Activated CD4-positive, alpha-beta T cell treated with anti-CD3 and anti-CD28 coated beads, Interleukin-2, amount 10 ng/mL, durations not matched to agents 24 days and 14 days (primary cell): ENCODE measurements at places on chromosomes 3 and 15. TPM values are rescaled to one million over a fixed set of nuclear protein-coding genes. Genes with fewer than 3 reads are reported as not detected.
A peak's percentile ranks its signal among the peaks of the same experiment; 100 is the strongest.

DNA sequence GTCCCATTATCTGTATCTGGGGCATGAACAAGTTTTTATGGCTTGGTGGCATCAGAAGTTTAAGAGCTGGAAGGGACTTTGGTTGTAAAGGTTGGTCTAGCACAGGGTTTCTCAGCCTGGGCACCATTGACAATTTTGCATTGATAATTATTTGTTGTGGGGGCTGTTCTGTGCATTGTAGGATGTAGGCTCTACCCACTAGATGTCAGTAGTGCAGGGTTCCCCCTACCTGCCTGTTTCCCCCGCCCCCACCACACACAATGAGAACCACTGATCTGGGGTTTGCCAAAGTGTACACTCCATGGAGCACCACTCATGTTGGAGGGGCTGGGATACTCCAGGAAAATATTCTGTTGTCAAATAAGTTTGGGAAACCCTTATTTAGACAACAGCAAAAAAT lies 42.7 kb downstream of the PLCL2 start:
- no peak for DNase-seq

- DNase-seq = no peak
Observed at GRCh38 chr15:70204652-70205051, 106.9 kb upstream of the TLE3 start.

- peak; percentile 50 for DNase-seq
Observed at GRCh38 chr15:100775581-100776185, 103.9 kb upstream of the ALDH1A3 start.

- peak; percentile 92 for DNase-seq
Observed at GRCh38 chr3:30353711-30354467, 252.5 kb upstream of the TGFBR2 start.

DNA sequence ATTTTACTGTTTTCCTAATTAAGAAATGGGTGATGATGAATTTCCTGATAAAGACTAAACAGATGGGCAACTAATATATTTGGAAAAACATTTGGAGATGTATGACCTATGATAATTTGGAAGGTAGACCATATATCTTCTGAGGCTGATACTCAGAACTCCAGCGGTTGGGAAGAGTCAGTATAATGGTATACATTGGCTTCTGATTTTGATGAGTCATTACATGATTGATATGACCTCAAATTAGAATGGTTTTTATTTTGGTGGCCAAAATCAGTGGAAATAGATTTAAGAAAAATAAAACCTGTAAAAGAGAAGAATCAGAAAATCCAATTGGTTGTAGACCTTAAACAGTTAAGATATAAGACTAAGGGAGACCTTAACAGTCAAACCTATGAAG lies 496.4 kb upstream of the ALCAM start:
- no peak for DNase-seq

DNA sequence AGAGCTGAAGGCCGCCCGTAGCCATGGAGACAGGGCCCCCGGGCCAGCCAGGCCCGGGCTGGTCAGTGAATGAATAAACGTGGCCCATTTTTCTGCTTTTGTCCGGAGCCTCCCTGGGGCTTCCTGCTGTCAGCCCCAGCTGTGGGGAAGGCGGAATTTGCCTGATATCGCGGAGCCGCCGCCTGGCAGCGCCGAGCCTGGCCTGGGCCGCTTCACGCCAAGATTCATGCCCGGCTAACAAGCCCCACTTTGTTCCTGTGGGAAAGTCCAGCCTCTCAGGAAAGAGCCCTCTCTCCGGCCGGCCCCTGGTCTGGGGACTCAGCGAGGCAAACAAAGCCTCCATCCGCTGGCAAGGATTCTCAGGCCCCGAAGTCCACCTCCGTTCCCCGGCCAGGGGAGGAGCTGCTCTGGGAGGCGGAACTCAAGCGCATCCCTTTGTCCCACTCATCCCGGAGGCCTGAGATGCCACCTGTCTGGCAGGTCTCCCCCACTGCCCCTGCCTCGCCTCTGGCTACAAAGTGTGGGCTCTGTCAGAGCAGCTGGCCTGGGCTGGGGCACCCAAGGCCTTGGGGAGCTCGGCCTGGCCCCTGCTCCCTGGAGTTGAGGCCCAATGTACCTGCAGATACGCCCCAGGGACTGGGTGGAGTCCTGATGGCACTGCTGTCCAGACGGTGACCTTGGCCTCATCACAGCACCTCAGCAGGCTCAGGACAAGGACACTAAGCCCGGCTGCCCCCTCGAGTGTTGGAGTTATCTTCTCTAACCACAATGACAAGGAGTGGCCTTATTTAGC lies 51.6 kb upstream of the SLC6A11 start:
- DNase-seq = no peak

- no peak for DNase-seq
Observed at GRCh38 chr15:77527164-77527778, 105.4 kb downstream of the LINGO1 start.

GRCh38 chr3:15903164-15903563 lies 105.4 kb upstream of the ANKRD28 start:
- no peak for DNase-seq

DNA sequence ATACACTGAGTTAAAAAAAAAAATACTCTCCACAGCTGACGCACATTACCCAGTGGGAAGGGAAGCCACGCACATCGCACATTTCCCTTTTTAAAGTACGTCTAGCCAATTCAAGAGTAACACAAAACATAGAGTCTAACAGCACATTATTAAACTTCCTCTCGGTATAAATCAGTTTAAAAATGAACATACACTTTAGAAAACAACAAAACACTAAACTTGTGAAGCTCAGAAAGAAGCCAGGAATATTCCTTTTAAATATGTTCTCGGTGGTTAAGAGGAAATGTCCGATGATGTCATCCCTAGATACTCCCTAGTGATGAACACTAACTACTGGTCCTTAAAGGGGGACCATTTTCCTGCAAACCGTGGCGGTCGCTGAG lies 721 bp downstream of the MYEF2 start:
- peak; percentile 59 for DNase-seq

DNA sequence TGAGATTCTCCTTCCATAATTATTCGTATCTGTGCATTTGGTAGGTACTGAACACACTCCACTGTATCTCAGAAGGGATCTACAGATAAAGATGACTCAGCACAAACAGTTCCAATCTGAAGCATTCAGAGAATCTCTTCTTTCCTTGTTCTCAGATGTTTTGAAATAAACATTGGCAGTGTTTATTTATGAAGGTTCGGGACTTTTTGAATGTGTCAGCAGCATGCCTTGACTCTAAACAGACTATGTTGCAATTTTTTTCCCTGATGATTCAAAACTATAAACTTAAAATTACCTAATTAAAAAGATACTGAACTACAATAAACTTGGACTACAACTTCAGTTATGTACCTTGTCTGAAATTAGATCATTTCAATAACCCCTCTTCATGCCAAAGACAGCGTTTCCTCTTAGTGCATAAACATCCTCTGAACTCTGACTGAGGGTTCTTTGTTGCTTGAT lies 612.9 kb upstream of the TBL1XR1 start:
- no peak for DNase-seq

GRCh38 chr3:114178770-114179368 lies at the start of gene DRD3:
DRD3 (minus strand) TSS chr3:114179052; CDS start chr3:114171992, 7,060 bp downstream.
- peak; percentile 72 for DNase-seq

DNA sequence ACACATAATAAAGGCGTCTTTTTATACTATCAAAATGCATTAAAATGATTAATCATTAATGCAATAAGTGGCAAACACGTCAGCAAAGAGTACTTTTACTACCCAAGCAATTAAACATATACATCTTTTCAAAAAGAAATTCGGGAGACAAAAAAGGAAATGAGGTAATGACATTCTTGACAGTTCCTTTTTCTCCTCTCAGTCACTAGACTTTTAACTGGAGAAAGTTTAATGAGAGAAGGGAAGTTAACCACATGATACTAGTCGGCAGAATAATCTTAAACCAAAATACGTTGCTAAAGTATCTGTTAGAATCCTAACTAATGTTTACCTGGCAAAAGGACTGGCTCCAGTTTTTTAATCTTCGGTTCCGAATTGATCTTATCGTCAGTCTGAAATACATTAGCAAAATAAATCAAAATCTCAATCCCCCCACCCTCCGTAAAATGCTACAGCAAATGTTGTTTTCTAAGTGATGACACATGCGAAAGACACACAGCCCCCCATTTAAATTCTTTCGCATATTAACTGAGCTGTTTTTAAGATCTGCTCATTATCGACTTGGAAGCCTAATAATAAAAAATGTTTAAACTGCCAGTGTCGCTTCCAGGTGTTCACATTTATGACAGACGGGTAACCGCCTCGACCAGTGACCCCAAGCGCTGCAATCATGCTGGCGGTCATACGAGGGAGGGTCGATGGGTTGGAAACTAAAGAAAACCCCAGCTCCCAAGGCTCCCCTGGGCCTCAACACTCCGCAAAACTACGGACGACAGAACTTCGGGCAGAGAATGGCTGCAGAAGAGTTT lies 778 bp downstream of the MTMR10 start:
- no peak for DNase-seq

COL6A6 gene
- not detected in 2 replicates for total RNA-seq

NEK10 gene
- total RNA-seq = 0.26 and 0.28 TPM in 2 replicates
